ENCODE measurements at places on chromosomes 5 and 9. TPM values are rescaled to one million over a fixed set of nuclear protein-coding genes. Genes with fewer than 3 reads are reported as not detected.

IRGM gene
- 1.1 TPM for total RNA-seq

GRCh38 chr9:15282567-15283285 lies 24.3 kb downstream of the TTC39B start:
- no peak for DNase-seq

- no peak for DNase-seq
These were observed 4.8 kb upstream of the PPARGC1B start for GRCh38 chr5:149725296-149725695.

DNA sequence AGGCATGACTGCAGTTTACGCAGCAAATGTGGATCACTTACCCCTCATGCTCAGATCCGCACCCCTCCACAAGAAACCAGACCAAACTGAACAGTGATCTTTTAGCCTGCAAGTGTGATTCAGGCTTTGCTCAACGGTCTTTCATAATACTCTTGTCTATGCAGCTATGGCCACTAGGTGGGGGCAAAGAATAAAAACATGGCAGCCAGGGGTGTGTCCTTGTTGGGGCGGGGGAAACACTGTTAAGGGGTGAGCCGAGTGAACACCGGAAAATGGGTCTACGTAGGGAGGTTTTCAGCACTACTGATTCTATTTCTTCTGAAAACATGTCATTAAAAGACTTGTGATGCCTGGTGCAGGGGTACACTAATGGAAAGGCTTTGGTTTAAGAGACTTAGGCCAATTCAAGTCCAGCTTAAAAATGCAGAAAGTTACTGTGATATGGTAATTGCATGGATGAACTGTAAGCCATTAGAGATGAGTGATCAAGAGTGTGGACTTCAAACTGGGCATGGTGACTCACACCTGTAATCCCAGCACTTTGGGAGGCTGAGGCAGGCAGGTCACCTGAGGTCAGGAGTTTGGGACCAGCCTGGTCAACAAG lies 49.9 kb upstream of the GPR151 start:
- DNase-seq = no peak

DNA sequence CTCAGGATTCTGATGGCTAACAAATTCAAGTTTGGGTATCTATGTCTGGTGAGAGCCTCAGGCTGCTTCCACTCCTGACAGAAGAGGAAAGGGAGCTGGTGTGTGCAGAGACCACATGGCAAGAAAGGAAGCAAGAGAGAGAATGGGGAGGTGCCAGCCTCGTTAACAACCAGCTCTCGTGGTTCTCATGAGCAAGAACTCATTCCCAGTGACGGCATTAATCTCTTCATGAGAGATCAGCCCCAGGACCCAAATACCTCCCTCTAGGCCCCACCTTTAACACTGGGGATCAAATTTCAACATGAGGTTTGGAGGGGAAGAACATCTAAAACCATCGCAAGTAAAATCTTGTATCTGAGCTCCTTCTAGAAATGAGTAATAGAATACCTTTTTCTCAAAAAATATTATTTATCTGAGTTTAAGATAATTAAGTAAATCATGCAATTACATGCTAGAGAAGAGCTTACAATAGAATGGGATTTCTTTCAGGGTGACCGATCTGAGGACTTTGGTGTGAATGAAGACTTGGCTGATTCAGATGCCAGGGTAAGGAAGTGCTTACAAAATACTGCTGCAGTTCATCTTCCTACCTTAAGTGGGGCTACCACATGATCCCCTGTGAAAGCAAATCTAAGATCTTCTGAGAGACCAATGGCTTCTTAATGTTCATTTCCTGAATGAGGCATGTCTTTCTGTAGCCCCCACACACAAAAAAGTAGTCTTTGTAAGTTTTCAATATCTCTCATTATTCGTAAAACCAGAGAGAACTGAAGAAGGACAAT lies 11.5 kb downstream of the ANXA1 start:
- DNase-seq = no peak

DNA sequence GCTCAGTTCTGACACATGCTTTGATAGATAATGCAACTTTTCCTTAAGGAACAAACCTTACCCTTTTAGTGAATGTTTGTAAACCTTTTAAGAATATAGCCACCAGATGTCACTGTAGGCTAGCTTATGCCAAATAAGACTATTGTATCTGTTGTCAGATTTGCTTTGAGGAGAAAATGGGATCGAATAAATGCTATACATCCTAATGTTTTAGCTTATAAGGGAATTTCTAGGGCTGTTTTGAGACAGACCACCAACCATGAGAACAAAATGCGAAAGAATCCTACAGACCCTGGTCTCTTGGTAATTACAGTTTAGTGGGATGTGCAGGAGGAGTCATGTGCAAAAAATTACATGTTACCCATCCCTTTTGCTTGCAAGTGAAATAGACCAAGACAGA lies 127.6 kb upstream of the NMUR2 start:
- no peak for DNase-seq

ATP10B gene
- not detected for total RNA-seq

GAPT gene
- 25.1 TPM for total RNA-seq

DNA sequence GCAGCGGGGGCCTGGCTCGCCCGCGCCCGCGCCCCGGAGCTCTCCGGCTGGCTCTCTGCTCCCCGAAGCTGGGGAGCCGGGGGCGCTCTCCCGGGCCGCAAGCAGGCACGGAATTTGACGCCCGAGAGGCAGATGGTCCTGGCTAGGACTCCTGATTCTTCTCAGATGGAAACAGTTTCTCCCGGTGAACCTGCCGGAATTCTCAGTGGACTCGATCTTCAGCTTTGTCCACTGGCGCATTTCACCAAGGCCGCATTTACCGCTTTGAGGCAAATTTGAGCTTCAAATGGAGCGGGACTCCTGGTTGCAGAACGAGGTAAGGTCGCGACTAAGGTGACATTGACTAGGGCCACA lies 305.7 kb upstream of the KCNN2 start:
- DNase-seq = no peak

LCN2 gene
- 62.7 TPM for total RNA-seq

- no peak for DNase-seq
These were observed 214.2 kb downstream of the TRIM32 start for GRCh38 chr9:116901260-116901659.

GRCh38 chr5:95646569-95647431 lies at the start of gene RFESD:
Gene RFESD (plus strand): TSS chr5:95646777. CDS start chr5:95652272, 5,495 bp downstream.
- peak; percentile 100 for DNase-seq

DNA sequence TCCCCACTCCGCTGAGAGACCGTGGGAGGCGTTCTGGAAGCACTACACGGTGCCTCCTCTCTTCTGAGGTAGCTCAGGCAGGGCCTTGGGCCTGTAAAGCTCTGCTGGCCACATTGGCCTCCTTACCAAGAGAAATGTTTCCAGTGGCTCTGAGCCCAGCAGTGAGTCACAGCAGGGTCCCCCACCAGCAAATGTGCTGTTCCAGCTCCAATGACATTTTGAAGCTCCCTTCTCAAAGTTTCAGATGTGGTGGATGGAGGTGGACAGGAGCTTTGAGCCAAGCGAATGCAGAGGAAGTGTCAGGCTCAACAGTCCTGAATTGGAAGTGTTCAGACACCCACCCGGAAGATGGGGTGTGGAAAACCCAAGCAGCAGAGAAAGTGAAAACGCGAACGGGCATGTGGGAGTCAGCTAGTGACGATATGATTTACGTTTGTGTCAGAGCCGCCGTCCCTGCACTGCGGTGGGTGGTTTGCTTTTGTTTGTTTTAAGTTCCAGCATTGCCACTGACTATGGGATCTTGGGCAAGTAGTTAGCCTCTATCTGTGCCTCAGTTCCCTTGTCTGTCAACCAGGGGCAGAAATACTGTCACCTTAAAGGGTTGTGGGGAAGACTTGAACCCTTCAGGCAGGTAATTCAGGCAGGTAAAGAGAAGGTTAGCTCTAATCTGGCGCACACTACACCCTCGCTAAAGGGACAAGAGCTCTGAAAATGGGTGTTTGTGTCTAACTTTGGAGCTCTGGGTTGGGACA lies 38.2 kb downstream of the C5orf15 start:
- no peak for DNase-seq

ANXA1 gene
- 113 TPM for total RNA-seq

NOXA1 gene
- total RNA-seq = 1.9 TPM

All from spleen (tissue), 13 donors.